A673 (cell line): ENCODE measurements at places on chromosomes 5 and 9.

DNA sequence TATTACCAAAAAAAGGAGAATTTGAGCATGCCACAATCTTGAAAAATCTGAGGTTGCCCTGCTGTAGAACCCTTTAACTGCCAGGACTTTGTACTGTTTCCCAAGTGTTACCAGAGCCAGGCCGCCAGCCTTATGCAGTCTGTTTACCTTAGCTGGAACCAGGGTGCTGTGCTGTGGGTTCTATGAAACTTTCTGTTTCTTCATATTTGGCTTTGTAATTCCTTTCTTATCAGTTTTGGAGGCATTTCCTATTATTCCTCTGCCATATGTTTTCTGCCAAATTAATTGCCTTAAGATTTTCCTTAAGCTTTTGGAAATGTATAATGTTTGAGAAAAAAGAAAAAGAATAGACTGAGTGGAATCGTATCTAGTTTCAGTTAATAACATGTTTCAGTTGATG is 2.1 kb downstream of the S1PR3 start:
- DNase-seq = no peak

DNA sequence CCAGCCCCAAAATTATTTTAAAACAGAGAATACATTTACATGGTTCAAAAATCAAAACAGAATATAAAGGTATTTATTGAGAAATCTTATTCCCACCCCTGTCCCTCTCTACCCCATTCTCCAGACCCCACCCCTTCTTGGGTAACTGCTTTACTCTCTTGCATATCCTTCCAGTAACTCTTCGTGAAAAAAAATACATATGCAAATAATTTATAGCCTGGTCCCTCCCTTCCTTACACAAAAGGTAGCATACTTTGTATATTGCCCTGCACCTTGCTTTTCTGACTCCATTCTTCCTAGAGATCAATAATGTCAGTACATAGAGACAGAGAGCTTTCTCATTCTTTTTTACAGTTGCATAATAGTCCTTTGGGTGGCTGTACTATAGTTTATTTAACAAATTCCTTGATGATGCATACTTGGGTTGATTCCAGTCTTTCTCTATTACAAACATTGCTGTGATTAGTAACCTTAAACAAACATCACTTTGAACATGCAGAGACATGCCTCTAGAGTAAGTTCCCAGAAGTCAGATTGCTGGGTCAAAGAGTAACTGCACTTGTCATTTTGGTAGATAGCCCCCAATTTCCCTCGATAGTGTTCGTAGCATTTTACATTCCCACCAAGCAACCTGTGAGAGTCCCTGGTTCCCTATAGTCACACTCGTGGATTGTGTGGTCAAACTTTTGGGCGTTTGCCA is 47.9 kb downstream of the STOM start:
- no peak for DNase-seq

- no peak for DNase-seq
Measured at GRCh38 chr5:169065400-169065799, 235.5 kb downstream of the SLIT3 start.

GRCh38 chr9:126666155-126666803 is 52.6 kb downstream of the LMX1B start:
- no peak for DNase-seq

DNA sequence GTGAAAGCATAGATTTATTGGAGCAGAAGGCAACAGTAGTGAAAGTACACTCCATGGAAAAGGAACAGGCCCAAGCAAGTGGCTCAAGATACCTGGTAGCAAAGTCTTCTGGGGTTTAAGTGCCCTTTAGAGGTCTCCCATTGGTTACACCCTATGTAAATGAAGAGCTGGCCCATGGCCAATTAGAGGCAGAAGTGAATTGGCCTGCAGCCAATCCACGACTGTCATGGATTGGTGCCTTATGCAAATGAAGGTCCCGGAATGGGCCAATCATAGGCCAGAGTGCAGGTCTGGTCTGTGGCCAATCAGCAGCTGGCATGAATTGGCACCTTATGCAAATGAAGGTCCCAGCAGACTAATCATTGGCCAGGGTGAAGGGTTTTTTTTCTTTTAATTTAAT is 64.2 kb upstream of the PCSK5 start:
- DNase-seq = peak; percentile 3

GRCh38 chr5:154728939-154729588 is 26.1 kb upstream of the LARP1 start:
- no peak for DNase-seq

- DNase-seq = no peak
Measured at GRCh38 chr5:168553377-168554130, 24.4 kb downstream of the FBLL1 start.

- DNase-seq = no peak
Measured at GRCh38 chr5:2732004-2732403, 19.5 kb downstream of the IRX2 start.

GRCh38 chr5:122015471-122015870 is 53.7 kb downstream of the SRFBP1 start:
- DNase-seq = no peak

DNA sequence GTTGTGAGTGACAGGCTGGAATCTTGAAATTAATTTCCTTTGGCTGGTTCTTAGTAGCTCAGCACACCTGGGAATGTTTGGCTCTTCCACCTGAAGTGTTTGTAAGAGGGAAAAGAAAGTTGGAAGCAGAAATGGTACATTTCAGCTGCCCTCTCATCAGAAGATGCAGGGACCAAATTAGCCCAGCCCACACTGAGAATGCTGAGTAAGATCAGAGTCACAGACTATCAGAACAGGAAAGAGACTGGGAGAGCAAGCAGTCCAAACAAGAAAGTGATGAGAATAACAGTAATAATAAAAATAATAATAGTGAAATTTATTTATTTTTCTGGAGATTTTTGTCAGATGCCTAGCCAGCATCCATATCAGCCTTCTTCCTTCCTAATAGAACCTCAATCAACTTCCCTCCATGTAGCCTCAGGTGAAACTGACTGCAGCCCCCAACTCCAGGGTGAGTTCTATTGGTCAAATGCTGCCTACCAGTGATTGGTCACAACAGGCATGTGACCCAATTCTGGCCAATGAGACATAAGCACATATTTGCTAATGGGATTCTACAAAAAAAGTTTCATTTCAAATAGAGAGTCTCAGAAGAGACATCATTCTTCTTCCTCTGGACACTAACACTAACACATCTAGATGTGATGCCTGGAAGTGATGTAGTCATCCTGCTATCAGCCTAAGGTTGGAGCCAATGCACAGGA is 31.2 kb upstream of the ADRA1B start:
- DNase-seq = no peak
